SHP77 treated with DMSO at 0.1 percent for 48 hours (cell line): ENCODE measurements at places on chromosomes 1 and 21.

DNA sequence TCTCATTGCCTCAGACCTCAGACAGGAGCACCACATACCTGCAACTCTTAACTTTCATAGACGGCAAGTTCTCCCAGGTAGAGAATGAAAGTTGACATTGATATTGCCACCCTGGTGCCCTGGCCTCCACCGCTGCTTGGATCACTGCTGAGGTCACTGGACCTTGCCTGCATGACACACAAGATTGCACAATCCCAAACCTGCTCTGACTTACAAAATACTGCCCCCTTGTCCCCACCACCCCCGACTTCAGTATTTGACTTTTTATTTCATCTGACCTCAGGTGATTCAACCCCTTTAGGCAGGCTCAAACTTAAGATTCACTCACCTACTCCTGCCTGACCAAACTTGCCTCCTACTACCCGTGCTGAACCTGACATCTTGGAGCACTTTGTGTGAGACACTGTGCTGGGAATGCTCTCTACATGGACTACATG is 43.1 kb upstream of the S1PR1 start:
- no peak for DNase-seq

- no peak for DNase-seq
Measured at GRCh38 chr1:79845936-79846335, 839.4 kb upstream of the ADGRL4 start.

DNA sequence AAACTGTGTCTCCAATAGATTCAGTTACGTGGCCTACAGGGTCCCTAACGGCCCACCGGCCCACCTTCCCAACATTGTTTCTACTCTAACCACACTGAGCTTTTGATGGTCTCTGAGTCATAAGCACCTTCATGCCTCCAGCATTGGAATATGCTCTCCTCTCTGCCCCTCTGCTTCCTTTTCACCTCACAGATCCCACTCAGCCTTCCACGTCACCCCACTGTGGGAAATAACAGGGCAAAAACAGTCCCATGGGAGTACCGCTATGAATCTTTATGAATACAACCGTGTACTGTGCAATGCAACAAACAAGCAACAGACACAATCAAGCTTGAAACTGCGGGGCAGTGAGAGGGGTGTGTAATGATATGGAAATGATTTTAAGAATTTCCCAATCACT is 5.3 kb upstream of the SARS1 start:
- no peak for DNase-seq

GRCh38 chr1:102098081-102098480 is 101.4 kb upstream of the OLFM3 start:
- no peak for DNase-seq

- DNase-seq, result no peak
Measured at GRCh38 chr1:78682496-78682895, 32.9 kb downstream of the IFI44 start.

- no peak for DNase-seq
Measured at GRCh38 chr1:81689531-81689941, 111.2 kb upstream of the ADGRL2 start.

- DNase-seq, result no peak
Measured at GRCh38 chr1:212381397-212382035, 33.2 kb downstream of the PACC1 start.

DNA sequence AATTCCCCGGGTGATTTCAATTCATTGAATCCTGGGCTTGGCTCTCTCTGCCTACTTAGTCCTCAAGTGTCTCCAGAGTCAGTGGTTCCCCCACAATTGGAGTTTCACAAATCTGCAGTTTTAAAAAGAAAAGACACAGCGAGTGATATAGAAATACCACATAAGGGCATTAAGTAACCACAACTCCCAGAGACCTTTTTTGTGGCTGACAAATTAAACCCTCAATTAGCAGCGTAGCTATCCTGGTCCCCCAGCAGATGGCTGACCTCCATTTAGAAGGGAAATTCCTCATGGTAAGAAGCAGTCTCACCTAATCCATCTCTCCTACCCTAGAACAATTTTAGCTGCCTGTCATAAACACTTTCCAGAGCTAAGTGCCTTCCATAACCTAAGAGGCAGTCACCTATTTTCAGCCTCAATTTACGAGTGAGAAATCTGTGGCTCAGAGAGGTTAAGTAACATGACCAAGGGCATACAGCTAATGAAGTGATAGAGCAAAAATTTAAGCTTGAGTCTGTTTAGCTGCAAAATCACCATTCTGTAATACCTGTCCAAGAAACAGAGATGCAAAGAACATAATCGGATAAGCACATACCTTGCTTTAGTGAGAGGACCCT is 56.0 kb upstream of the NBPF3 start:
- DNase-seq, result no peak

DNA sequence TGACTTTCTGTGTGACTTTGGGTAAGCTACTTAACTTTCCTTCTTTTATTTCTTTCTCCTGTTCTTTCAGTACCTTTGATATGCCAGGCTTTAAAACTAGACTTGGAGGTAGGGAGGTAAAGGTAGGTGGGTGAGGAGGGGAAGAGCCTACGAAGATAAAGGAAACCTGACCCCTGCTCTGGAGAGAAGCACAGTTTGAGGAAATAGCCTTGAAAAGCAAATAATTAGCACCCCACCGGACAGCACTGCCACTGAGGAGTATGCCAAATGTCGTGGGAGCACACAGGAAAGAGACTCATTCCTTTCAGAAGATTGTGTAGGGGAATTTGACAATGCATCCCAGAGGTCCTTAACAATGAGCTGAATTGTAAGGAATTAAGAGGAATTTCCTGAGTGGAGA is 65.2 kb upstream of the SPAG17 start:
- DNase-seq, result no peak

DNA sequence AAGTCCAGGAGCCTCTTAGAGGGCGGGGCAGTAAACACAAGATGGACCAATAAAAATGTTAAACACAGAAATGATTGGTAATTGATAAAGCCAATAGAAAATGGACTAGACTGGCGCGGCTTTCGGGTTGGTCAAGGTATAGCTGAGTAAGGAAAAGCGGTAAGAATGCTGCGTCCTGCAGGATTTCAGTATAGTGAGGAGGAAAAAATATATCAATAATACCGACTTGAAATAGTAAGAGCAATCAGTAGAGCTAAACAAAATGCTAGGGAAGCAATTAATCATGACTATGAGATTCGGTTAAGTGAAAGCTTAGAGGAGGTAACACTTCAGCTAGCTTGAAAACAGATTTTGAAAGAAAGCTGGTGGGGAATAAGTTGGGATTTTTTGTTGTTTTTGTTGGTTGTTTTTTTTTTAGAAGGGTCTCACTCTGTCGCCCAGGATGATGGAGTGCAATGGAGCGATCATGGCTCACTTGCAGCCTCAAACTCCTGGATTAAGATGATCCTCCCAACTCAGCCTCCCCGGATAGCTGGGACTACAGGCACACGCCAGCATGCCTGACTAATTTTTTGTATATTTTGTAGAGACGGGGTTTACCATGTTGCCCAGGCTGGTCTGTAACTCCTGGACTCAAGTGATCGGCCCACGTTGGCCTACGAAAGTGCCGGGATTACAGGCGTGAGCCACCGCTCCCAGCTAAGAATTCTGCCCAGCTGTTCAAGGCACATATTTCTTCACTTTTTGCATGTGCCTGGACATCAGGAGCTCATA is 711 bp upstream of the TESK2 start:
- DNase-seq, result no peak

- DNase-seq, result no peak
Measured at GRCh38 chr1:3275471-3276340, 178.8 kb upstream of the ARHGEF16 start.

DNA sequence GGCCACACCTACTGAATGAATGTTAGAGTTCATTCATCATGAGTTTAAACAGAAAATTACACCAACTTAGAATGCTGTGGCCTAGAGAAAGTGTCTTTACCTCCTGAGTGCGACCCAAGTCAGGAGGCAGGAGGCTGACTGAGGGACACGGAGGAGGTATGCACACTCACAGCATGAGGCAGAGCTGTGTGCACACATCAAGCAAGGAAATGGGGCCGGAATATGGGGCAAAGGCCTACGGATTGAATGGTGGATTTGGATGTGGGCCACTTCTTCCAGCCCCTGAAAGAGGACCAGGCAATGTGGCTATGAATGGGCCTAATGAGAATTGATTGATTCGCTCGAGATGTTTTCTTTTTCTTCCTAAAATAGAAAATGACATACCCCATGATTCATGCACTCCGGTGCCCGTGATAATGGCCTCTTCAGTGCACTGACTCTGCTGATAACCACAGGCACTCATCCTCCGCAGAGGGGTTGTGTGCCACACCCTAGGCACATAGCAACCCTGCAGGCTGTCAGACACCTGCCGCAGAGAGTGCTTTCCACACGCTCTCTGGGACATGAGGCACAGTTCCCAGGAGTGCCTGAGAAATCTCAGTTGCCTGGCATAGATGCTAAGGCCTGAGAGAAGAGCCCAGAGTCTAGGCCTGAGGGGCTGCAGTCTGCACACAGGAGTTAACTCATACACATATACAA is 155.5 kb downstream of the GLUL start:
- DNase-seq, result peak; percentile 48

DNA sequence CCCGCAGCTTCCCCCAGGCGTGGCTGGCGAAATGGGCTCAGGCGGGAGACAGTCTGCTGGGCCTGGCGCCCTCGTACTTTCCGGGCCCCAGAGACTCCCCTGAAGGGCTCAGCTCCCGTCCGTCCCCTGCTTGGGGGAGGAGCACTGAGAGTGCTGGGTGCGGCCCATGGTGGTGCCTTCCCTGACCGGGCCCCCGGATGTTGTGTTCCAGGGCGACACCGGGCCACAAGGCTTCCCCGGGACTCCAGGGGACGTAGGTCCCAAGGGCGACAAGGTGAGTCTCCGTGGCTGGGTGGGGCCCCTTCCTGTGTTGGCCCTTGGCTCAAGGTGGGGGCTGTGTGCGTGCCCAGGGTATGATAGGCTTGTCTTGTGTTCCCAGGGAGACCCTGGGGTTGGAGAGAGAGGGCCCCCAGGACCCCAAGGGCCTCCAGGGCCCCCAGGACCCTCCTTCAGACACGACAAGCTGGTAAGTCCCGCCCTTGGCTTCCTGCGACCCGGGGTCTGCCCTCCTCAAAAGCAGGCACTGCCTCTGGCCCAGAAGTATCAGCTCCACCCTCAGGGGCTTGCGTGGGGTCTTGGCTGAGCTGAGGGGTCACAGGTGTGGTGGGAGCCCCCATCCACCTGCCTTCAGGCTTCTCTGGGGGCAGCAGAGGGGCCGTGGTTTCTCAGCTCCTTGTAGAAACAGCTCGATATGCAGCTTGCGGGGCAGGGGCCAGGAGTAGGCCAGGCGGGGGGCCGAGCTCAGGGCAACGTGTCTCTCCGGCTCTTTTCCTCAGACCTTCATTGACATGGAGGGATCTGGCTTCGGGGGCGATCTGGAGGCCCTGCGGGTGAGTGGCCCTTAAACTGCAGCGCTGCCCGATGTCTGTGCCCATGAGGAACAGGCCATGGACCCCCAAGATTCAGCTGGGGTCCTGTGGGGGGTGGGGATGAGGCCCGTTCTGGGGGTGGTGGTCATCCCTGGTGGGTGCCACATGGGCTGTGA is 62.3 kb downstream of the SLC19A1 start:
- no peak for DNase-seq

- DNase-seq, result no peak
Measured at GRCh38 chr1:7967196-7967595, 5.7 kb downstream of the PARK7 start.

GRCh38 chr1:30190511-30191153 is 532.8 kb downstream of the MATN1 start:
- DNase-seq, result peak; percentile 86

DNA sequence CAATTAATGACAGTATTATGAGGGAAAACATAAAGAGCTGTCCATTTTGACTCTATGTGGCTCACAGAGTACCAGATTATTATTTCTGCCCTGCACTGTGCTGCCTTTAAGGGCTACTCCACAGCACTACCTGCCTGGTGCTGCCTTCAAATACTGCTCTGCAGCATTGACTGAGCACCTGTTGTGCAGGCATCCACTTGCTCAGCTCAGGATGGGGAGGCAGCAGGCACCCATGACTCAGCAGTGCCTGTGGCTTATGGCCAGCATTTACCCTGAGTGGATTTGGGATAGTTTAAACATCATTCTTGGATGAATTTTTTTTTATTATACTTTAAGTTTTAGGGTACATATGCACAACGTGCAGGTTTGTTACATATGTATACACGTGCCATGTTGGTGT is 953 bp upstream of the KPRP start:
- DNase-seq, result no peak

DNA sequence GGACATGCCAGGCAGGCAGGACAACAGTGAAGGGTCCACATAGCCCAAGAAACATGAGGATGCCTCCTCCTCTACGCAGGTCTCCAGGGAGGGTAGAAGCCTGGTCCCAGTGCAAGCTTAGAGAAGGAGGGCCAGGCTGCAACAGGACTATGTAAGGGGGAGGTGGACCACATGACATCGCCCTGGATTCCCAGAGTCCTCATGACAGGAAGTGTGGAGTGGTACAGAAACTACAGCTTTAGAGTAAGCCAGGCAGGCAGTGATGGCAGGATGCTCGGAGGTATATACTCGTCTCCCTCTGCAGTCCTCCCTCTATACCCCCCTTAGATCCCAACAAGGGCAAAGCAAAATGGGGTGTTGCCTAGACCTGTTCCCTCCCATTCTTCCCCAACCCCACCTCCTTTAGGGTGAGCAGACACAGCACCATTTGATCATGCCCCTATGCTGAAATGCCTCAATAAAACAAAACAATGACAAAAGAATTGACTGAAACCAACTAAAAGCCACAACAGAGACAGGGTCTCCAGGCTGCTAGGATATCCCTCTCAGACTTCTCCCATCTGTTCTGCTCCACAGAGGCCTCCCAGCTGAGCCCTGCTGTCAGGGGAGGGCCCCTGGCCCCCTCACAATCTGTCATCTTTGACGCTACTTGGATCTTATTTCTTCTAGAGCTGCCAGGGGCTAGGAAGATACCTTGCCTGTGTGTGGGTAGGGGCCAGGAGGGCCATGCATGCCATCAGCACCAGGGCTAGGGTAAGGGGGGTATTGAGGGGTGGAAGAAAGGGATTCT is 13.1 kb downstream of the FAM78B start:
- DNase-seq, result no peak

DNA sequence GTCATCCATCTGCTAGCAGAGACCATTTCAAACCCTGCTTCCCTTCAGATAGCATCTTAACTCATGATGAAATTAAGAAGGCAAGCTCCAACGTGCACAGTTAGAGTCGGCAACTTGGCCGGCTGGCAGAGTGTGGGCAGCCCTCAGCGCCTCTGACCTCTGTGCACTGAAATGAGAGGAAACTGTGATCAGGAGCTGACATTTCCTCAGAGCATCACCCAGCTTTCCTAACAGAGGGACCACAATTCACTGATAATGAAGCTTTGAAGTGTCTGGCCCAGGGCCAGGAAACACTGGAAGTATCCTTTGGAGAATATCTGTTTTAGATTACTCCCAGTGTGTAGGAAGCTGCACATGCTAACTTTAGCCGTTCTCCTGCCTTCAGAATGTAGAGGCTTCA is 145.0 kb upstream of the ZC3H11B start:
- DNase-seq, result no peak

- DNase-seq, result no peak
Measured at GRCh38 chr1:96080925-96081324, 640.7 kb upstream of the PTBP2 start.
